ENCODE measurements at places on chromosomes 1 and 21. TPM values are rescaled to one million over a fixed set of nuclear protein-coding genes. Genes with fewer than 3 reads are reported as not detected.

GRCh38 chr1:203289281-203289981 is 15.9 kb upstream of the BTG2 start:
- DNase-seq = no peak

DNA sequence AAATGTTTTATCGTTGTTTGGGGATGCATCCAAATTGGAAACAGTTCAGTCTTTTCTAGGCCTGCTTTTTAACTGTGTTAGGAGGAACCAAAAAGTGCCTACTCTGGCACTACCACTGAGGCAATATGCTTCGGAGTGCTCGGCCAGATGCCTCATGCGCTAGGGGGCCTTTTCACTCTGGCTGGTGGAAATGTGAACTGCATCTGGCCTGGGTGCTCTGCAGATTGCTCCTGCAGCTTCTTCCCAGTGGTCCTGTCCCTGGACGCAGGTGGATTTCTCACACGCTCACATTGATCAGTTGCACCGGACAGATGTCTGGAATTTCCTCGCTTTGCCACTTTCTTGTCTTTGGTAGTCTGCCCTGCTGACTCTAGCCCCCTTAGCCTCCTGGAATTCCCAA is 330.2 kb upstream of the FMN2 start:
- no peak for DNase-seq

The ZNF593OS gene
- not detected for total RNA-seq

The MIXL1 gene
- total RNA-seq = 0.18 TPM

Measured in osteocyte (in vitro differentiated cells).